ENCODE measurements at places on chromosomes 3 and 15.

DNA sequence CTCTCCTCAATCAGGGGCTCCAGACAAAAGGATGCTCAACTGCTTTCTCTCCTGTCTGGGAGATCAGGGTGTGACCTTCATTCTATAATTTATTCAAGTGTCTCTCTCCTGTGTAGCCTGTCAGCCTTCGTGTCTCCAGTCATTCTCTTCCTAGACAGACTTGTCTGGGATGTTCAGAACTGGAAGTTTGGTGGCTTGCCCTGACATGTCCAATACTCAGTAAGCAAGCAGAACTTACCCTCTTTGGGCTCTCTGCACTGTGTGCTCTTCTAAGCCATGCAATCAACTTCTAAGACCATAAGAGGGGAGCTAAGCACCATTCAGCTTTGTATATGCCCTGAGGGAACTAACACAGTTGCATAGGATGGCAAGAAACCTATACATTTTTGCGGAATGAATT lies 14.1 kb downstream of the ACKR2 start:
- no peak for DNase-seq

- no peak for DNase-seq
Measured at GRCh38 chr3:72666447-72666755, 181.8 kb downstream of the SHQ1 start.

DNA sequence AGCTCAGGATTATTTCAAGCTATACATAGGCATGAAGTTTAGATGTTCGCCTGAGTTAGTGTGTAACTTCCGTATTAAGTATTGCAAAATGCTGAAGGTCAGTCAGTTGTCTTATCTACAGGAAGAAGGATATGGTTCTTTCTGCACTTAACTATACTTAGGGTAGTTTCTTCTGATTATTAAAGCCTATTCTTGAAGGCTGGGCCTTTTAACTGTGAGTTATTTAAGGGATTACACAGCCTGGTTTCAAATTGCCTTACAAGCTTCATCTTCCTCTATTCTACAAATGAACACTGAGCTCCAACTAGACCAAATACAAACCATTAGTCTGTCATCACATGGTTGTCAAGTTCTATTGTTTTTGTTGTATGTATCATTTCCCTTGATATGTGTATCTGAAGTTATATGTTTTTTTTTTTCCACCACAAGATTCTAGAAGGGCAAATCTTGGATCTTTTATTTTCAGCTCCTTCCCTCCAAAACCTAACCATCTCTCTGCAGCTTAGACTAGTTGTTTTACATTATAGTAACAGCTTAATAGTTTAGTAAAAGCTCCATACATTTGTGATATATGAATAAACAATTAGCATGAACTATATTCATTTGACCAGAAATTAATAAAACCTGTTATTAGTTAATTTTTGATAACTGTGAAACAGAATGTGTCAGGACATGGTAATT lies 272.9 kb upstream of the KCNMB2 start:
- DNase-seq: no peak

DNA sequence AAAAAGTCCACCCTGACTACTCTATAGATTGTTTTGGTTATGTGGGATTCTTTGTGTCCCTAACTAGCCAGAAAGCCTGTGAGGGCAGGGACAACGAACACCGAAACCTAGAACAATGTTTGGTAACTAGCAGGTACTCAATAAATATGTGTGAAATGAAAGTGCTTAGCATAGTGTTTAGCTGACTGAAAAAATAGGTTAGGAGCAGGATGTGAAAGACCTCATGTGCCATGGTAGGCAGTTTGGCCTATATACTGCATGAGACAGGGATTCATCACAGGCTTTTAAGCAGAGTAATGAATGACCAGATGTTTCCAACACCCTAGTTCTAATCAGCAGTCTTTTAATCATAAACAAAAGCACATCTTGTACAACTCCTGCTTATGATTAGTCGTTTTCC lies 64.2 kb downstream of the MYO5A start:
- DNase-seq: no peak

GRCh38 chr15:39447881-39448280 lies 133.0 kb upstream of the THBS1 start:
- DNase-seq: no peak

DNA sequence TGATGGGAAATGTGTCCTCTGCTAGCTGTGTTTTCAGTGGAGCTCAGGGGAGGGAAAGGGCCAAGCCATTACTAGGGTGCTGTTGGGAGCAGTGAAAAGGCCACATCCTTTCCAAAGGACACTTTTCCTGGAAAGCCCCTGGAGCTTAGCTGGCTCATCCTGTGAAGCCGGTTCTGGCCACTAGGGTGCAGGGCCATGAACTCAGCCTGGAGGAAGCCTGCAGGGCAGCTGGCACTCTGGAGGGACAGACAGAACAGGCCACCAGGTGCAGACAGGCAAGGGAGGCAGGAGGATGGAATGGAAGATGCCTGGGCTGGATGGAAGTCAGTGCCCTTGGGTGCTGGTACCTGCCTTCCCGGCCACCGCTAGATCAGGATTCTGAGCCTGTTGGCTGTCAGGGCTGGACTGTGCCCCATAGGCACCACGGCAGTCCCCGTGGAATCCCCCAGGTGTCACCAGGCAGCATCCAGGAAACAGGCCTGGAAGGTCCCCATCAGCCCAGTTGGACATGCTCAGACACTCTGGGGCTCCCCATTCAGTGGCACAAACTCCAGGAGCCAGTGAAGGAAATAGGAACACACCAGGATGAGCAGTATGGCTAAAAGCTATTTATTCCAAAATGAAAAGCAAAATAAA lies 76.2 kb upstream of the C2CD4B start:
- DNase-seq: no peak

DNA sequence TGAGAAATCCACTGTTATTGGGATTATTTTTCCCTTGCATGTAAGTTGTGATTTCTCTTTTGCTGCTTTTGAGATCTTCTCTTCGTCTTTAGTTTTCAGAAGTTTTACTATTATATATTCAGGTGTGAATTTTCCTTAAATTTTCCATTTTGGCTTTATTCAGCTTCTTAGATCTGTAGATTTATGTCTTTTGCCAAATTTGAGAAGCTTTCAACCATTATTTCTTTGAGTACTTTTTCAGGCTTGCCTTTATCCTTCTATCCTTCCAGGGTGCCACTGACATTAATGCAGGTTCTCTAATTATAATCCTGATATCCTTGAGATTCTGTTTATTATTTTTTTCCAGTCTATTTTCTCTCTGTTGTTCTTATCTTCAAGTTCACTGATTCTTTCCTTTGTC lies 38.1 kb upstream of the XIRP1 start:
- no peak for DNase-seq

DNA sequence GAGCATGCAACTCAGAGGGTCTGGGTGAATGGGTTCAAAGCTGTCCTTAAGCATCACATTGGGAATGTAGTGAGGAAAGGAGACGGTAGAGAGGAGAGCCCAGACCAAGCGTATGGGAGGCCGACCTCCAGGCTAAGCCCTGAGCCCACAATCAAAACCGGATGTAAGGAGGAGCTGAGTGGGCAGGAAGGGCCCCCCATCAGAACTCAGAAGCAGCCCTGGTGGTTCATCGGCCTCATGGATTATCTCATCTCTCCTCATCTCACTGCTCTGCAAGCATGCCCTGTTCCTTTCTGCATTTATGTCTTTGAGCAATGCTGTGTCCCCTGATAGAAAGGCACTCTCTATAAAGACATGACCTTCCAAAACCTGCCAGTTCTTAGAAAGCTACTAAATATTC lies 6.2 kb downstream of the HDC start:
- DNase-seq: no peak

DNA sequence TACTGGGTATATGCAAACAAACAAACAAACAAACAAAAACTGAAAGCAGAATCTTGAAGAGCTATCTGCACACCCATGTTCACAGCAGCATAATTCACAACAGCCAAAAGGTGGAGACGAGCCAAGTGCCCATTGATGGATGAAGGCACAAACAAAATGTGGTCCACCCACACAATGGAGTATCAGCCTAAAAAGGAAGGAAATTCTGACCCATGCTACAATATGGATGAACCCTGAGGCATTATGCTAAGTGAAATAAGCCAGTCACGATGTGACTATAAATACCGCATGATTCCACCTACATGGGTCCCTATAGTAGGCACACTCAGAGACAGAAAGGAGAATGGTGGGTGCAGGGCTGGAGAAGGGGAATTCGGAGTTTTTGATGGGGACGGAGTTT lies 24.1 kb downstream of the XPC start:
- no peak for DNase-seq

DNA sequence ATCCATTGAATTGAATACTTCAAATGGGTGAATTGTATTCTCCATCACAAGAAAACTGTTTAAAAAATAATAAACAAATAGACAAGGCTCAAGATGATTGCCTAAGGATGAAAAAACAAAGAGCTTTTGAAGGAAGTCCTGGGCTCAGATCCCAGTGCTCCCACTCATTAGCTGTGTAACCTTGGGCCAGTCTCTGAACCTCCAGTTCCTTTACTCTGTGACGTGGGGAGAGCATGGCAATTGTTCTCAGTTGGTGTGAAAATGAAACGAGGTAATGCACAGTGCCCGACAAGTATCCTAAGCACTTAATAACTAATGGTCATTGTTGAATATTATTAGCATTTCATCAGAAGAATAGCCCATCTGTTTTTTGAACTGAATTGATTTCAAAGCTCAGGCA lies 40.7 kb downstream of the TNIK start:
- no peak for DNase-seq

DNA sequence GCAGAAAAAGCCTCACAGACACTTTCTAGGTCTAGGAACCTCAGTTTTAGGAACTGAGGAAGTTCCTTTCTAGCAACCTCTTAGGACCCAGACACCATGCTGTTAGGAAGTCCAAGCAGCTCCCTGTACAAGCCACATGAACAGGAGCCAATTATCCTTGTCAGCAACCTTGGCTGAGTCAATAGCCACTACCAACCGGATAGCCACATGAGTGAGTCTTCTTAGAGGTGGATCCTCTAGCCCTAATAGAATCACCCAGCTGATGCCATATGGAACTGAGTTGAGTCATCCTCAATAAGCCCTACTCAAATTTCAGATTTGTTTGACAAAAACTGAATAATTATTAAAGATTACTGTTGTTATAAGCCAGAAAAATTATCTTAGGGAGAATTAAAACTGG lies 256.2 kb downstream of the NLGN1 start:
- DNase-seq: no peak

DNA sequence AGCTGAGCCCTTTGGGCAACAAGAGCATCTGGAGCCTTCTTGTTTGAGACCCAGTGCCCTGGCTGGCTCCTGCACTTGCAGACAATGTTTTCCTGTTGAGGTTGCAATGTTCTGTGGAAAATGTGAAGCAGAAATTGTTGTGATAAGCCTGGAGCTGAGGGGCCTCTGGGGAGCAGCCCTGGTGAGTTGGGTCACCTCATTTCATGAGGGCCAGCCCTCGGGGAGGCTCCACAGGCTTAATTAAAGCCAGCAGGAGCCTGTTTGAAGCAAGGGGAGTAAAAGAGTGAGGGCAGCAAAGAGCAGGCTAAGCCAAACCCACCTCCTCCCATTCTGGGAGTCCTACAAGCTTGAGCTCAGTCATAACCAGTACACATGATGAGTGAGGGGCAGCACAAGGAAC lies 154.3 kb downstream of the ALDH1A2 start:
- DNase-seq: no peak

GRCh38 chr15:61155741-61156700 lies 73.1 kb downstream of the RORA start:
- DNase-seq: no peak

DNA sequence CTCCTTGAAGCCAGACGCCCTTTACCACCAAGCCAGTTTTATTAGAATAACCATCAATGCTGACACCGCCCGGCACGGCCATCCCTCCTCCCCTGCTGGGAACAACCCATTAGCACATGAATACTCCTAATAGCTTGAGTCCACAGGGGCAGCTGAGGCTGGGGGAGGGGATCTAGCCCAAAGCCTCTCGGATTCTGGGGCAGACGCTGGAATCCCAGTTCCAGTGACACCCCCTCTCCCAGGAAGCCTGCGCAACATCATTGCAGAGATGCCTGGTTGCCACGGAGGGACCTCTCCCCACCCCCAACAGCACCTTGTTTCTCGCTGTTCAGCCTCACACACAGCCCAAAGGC lies 1.2 kb upstream of the LINGO1 start:
- DNase-seq: no peak

DNA sequence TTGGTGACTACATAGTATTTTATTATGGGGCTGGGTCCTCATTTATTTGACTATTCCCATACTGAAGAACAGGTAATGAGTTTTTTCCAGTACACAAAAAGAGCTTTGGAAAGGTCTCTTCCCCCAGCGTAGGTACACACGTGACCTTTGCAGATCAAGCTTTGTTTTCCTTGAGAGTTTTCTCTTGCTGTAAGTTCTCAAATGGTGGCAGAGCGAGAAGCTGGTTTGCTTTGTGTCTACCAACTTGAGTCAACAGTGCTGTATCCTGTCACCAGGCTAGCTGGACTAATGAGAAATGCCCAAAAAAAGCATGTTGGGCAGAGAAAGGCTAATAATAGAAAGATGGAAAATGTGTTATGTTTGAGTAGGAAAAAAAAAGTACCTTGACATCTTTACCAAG lies 21.7 kb downstream of the GXYLT2 start:
- no peak for DNase-seq

- no peak for DNase-seq
Measured at GRCh38 chr15:69074843-69075224, 60.3 kb downstream of the NOX5 start.

DNA sequence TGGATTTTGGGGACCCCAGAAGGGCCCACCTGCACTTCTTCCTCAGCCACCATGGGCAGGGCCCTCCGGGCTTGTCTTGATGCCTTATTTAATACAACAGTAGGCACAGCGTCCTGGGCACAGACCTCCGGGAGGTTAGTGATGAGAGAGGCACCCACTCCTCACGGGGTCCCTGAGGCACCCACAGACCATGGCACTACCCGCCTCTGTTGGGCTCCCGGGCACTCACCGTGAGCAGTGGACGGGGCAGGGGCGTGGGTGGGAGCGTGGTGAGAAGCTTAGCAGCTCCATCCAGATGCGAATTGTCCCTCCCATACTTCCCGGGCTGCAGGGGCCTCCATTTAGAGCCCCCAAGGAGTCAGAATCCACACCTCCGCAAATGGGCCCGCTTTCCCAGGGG lies 317 bp upstream of the MESP2 start:
- DNase-seq: no peak

DNA sequence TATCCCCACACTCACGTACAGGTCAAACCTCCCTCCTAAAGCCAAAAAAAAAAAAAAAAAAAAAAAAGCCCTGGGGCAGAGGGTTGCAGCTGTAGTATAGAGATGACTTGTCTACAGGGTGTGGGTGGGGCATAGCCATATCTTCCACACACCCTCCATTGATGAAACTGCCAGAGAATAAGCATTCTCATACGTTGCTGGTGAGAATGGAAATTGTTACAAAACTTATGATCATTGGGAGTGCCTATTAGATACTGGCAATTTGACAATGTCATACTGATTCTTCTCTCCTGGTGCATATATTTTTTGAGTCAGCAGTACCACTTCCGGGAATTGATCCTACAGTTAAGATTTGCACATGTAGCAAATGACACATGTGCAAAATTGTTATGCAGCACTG lies 11.0 kb upstream of the CTNNB1 start:
- no peak for DNase-seq

- DNase-seq: no peak
Measured at GRCh38 chr3:5019411-5020241, 40.4 kb downstream of the BHLHE40 start.
